ENCODE measurements at places on chromosomes 12 and 14. TPM values are rescaled to one million over a fixed set of nuclear protein-coding genes. Genes with fewer than 3 reads are reported as not detected.

- no peak for DNase-seq
These were observed 23.8 kb upstream of the GPR132 start for GRCh38 chr14:105088812-105089745.

The OTX2 gene
- total RNA-seq = not detected

DNA sequence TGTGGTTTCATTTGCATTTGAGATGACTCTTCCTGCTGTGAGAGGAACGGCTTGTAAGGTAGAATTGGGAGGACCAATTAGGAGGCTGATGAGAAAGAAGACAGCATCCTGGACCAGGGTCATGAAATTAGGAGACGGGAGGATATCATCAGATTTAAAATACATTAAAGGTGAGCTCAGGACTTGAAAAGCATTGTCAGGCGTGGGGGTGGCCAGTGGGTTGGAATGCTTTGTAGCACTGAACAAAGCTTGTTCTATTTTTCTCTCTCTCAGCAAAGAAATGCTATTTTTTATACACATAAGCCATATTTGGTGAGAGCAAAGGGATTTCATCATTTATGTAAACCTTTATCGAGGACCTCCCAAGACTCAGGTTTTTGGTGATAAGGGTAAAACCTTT lies 157.5 kb downstream of the TMEM132D start:
- DNase-seq = no peak

The P2RX2 gene
- total RNA-seq = not detected

GRCh38 chr12:124683152-124684124 lies 116.0 kb upstream of the NCOR2 start:
- DNase-seq = no peak

The KRT75 gene
- not detected for total RNA-seq

DNA sequence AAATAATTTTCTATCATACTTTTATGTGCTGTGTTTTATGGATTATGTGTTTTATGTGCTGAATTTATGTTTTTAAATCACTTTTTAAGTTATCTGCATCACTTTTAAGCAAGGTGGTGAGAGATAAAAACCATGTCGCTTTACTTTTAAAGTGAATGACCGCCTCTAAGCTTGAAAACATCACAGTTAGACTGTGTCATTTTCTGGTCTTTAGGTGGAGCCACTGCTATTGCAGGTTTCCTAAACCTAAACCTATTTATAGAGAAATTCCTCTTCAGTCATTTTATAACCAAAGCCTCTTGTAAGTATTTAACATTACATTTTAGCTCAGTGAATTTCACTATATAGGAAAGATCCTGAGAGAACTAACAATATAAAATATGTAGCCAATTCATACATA lies 21.0 kb upstream of the MDM2 start:
- DNase-seq = no peak

GRCh38 chr14:58972233-58973017 lies 216.0 kb upstream of the DAAM1 start:
- DNase-seq = no peak

DNA sequence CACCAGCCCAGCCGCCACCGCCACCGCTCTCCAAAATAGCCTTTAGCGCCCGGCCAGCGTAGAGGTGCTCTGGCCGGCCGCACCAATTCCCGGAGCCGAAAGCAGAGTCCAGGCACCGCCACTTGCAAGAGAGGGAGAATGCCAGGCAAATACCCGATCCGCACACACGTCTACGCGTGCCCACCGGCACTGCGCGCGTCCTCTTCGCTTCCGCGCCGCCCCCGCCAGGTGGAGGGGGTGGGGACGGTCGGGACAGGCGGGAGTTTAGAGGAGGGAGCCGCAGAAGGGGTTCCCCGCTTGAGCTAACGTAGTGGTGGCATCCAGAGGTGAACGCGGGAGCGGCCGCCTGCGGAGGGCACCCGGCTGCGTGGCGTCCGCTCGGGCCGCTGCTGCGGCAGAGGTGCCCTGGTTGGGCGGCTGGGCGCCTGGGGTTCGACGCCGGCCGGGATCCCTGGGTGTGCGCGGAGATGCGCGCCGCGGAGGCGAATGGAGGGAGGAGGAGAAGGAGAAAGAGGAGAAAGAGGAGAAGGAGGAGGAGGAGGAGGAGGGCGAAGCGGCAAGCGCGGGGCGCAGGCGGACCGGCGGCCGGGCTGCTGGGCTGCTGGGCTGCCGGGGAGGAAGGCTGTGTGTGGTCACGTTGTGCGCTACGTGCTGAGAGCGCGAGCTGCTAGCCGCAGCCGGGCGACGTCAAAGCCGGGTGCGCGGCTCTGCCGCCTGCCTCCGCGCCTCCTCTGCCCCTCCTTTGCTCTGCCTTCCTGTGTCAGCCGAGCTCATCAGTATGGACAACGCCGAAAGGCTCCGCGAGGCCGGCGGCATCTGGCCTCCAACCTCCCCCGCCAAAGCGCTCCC lies at the start of gene MDGA2:
Gene MDGA2, minus strand, starts transcription at position 140 of the 849 bp plus-strand sequence.
- no peak for DNase-seq

The SYNJ2BP gene
- 19.9 TPM for total RNA-seq
